ENCODE measurements at places on chromosomes 5 and 9. TPM values are rescaled to one million over a fixed set of nuclear protein-coding genes. Genes with fewer than 3 reads are reported as not detected.

The KIF4B gene
- total RNA-seq: 0.14 TPM

The HTR4 gene
- not detected for total RNA-seq

The PCDHA1 gene
- total RNA-seq: 0.24 TPM

The PCDHB2 gene
- 8.2 TPM for total RNA-seq

The FANCC gene
- 4.7 TPM for total RNA-seq

The PKD2L2 gene
- total RNA-seq: not detected

GRCh38 chr9:121812159-121812735 lies 160.8 kb downstream of the DAB2IP start:
- no peak for DNase-seq

DNA sequence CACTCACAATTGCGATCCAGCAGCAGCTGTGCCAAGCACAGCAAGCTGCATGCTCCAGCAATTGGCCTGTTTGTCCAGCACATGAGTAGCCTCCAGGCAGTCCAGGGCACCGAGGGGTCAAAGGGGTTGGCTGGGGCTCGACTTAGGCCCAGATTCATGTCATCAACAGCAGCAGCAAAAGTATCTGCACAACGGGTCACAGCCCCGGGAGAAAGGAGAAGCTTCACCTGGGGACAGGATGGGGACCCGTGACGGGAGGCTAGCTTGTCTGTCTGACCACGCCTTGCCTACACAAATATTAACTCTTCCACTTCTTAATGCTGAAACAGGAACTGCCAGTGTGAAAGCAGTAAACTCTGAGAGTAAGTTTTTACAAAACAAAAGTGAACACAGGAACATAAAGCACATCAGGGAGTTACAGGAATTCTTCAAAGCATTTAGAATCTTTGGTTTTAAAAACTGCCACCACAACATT lies 191.2 kb downstream of the PIK3R1 start:
- no peak for DNase-seq

GRCh38 chr5:130002183-130002582 lies 97.9 kb downstream of the CHSY3 start:
- DNase-seq: no peak

GRCh38 chr5:23528677-23529076 lies 21.3 kb downstream of the PRDM9 start:
- DNase-seq: no peak

DNA sequence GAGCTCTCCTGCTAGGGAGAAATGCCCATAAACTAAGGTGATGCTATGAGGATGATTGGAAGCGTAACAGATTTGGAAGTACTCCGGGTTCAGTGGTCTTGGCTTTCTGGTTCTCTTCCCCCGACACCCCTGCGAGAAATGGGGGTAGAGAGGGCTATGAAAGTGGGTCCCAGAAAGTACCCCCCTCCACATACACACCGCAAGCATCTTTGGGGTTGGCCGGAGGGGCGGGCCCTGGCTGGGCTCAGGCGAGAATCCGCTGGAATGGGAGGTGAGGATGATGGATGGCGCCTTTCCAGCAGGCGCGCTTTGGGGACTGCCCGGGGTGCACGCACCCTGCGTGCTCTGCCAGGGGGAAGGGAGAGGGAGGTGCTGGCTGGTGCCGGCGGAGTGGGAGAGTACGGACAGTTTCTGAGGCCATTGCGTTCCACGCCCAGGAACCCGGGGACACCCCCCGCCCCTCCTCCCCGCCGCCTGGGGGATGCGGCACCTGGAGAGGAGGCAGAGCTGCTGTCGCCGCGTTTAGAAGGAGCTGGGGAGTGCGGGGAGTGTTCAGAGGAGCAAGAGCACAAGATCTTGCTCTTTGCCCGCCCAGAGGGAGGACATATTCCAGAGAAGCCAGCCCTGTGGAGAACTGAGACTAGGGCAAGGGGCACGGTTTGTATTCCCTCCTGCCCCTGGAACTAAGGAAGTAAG lies 1.9 kb downstream of the PCSK5 start:
- no peak for DNase-seq

DNA sequence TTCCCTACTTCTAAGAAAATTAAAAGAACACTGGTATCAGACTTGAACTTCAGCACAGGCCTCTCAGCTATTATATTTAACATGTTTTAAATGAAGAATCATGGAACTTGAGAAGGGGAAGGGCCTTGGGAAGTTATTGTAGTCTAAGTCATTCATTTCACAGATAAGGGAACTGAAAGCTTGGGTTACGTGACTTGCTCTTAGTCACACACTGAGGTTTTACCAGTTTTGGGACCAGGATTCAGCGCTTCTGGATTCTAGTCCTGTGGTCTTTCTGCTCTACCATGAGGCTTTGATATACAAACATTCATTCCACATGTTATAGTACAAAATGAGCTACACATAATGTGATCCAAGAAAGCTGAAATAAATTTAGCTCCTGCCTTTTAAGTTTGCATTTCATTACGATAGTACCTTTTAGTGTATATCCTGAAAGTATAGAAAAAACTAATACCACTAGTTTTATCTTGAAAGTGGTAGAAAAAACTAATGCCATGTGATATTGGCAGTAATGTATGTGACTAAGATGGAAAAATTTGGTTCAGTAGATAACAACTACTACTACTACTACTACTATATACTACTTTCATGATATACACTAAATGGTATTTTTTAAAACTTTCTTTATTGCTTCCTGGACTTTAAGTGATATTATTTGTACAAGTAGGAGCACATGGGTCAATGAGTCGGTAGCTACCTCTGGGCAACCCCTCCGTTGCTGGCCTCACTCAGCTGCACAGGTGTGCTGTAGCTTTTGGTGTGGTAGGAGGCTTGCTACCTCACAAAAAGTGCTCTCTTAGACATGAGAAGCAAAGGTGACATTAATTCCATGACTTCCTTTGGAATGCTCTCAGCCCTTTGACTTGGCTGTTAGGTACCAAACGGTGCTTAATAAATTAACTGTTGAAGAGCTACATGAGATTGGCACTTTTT lies 40.7 kb downstream of the F2RL2 start:
- DNase-seq: no peak

DNA sequence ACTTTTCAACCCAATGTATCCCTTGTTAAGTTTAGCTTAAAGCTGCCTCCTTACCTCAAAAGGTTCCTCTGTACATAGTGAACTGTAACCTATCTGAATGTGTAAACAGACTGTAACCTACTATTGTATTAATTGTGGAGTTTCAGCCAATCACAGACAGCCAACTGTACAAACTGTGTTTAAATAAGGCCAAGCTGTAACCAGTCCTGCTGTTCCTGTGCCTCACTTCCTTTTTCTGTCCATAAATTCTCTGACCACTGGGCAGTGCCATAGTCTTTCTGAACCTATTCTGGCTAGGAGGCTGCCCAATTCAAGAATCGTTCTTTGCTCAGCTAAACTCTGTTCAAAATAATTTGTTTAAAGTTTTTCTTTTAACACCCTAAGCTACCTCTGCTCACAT lies 74.7 kb upstream of the DAPK1 start:
- DNase-seq: no peak

- DNase-seq: no peak
Measured at GRCh38 chr5:75993643-75994520, 89.3 kb upstream of the SV2C start.

GRCh38 chr5:39224196-39224761 lies 4.9 kb upstream of the FYB1 start:
- no peak for DNase-seq

DNA sequence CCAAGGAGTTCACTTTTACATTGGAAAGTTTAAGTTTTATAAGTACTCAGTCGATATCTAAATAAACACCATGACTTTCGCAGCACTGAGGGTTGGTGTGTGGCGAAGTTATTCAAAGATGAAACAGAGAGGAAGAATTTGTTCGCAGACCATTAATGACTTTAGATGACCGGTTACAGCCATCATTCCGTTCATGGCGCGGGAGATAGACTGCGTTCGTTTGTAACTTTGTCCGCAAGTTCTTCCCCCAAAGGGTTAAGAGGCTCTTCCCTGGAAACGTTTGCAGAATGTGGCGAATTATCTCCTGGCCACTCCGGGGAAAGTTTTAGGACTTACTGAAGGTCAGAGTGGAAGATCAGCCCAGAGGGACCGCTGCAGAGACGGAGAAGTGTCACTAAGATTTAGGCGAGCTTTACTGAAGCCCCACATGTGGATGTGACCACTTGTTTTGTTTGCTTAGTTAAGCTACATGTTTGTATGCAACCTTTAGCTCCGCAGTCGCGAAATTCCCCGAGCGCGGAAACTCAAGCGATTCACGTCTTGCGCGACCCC lies 2.2 kb upstream of the FOXD1 start:
- DNase-seq: no peak

GRCh38 chr9:38294220-38294960 lies 98.1 kb upstream of the ALDH1B1 start:
- DNase-seq: no peak

- no peak for DNase-seq
Measured at GRCh38 chr9:122329597-122329996, 41.2 kb upstream of the PTGS1 start.

GRCh38 chr5:79640571-79641055 lies 28.4 kb downstream of the TENT2 start:
- DNase-seq: no peak

DNA sequence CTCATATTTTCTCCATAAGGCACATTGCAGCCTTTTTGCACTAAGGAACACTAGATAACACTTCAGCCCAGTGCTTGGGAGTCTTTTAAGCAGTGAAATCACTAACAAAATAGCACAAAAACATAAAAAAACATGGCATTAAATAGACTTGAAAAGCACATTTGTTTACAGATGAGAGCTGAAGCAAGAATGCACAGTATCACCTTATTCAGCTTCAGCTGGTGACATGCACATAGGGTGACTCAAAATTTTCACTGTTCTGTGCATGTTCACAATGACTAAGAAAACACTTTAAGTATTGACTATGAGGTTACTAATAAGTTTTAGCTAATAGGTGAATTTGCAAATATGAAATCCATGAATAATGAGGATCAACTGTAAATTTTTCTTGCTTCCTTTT lies 293.9 kb upstream of the TARS1 start:
- peak; percentile 56 for DNase-seq

GRCh38 chr9:131475956-131476776 lies 26.6 kb upstream of the POMT1 start:
- no peak for DNase-seq

DNA sequence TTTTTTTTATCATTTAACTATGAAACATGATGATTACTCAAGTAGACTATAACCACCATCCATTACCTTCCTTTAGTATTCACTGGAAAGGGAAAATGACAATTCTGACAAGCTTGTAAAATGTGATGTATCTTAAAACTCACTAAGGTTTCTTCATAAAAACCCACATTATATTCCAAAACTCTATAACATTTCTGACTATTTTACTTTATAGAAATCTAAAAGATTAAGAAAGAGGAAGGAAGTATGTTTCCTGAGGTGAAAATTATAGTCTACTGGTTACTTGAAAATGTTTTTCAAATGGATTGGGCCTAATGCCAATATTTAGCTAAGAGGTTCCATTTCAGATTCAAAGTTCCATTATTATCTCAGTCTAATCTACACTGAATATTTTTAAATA lies 1982.2 kb upstream of the C9orf72 start:
- no peak for DNase-seq

- no peak for DNase-seq
Measured at GRCh38 chr9:114769624-114770023, 36.2 kb downstream of the TNFSF15 start.
